Stimulated activated CD4-positive, alpha-beta T cell treated with anti-CD3 and anti-CD28 coated beads, Interleukin-1b, Interleukin-23, amount 100 ng/mL, for 4 hours (primary cell): ENCODE measurements at places on chromosomes 6 and 20.

GRCh38 chr6:36715469-36715868 is 17.8 kb downstream of the RAB44 start:
- no peak for DNase-seq

DNA sequence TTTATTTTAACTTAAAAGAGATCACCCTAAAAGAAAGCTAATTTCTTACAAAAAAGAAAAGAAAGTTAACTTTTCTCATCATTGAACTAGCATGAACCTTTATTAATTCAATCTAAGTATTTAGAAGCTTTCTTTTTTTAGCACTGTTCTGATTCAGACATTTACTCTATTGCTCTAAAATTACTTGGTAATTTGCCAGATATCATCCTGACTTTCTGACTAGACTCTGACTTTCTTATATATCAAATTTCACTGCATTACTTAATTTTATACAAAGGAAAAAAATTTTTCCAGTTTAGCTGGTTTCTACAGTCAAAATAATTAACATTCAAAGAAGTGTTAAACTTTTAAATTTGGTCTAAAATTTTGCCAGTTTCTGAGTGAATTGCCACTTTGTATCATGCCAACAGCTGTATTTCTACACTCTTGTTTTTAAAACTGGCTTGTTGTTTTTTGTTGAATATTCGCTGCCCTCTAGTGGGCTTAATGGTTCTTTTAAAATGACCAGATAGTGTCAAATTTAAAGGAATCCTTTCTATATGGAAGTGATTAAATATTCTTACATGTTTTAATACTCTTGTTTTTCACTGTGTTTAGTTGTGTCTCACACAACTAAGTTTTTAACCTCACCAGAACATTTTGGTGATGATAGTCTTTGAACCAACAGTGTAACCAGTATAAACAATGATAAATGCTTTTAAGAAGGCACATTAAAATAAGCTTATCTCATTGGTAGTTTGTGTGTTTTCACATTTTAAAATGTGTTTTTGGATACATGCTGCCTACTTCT is 102.0 kb downstream of the POPDC3 start:
- no peak for DNase-seq

- DNase-seq: no peak
Observed at GRCh38 chr6:21856844-21857243, 263.3 kb downstream of the SOX4 start.

DNA sequence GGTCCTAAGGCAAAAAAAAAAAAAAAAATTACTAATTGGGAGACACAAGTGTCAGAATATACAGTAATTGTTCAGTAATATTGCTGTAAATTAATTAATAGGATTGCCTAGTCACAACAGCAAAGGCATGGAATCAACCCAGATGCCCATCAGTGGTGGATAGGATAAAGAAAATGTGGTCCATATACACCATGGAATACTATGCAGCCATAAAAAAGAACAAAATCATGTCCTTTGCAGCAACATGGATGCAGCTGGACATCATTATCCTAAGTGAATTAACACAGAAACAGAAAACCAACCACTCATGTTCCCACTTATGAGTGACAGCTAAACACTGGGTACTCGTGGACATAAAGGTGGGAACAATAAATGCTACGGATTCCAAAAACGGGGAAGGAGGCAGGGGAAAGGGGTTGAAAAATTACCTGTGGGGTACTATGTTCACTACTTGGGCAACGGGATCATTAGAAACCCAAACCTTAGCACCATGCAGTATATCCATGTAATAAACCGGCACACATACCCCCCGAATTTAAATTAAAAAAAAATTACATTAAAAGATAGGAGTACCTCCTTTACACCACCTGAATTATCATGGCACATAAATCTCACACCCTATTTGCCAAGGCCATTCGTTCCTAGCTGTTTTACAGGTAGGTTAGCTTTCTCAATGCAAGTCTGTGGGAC is 689 bp upstream of the PFDN4 start:
- DNase-seq: no peak

DNA sequence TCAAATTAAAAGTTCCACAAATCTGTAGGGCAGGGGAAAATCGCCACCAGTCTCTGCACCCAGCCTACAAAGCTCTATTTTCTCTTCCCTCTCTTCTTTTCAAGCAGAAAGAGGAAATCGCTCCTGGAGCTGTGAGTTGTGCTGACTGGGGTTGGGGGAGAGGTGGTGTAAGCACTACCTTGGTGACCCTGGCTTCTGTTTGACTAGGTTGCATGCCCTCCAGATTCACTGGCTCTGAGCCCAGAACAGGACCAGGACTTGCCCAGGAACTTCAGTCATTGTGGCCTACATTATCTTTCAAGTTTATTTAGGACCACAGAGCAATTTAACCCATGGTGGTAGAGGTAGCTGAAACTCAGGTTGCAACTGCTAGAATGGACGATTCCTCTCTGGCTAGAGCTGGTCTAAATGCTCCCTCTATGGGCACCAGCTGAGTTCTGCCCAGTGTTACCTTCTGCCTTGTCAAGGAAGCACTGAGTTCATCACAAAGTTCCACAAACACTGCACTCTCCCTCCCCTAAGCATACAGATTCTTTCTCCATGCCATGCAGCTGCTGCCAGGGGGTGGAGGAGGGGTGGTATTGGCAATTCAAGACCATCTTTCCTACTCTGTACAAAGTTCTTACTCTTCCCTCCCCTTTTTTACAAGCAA is 122.0 kb upstream of the BMP5 start:
- no peak for DNase-seq

- DNase-seq: peak; percentile 2
Observed at GRCh38 chr6:143449714-143450452, 612 bp downstream of the ADAT2 start.

DNA sequence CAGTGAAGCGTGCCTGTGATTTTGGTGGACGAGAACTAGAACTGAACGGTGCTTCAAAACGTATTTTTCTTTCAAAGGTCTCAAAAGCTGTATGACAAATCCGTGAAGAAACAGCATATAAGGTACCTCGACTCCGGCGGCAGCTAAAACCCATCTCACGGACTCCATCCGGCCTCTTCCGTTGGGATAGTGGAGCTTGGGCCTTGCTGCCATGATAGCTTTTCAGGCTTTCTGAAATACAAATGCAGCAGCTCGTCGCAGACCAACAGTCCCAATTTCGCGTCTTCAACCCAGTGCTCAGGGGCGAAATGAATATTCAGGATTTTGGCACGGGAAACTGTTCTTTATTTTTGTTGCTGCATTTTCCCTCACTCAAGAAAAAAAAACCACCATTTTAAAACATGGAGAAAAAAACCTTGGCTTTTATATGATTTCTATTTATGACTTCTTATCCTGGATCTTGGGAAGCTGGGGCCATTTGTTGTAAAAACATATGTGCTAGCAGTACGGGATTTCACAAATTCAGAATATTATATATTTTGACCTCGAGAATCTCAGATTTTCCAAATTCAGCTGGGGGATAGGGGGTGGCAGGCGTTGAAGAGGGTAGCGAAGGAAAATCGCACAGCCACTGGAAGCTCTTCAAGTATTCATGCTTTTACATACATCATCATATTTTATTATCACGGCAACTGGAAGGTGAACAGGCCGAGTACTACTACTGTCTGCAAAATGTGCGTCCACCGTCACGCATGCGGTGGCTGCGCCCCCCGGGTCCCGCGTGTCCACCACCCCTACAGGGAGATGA is 849 bp downstream of the GSTA4 start:
- no peak for DNase-seq

- no peak for DNase-seq
Observed at GRCh38 chr20:64224351-64225170, 31.0 kb upstream of the PCMTD2 start.
